Naive thymus-derived CD4-positive, alpha-beta T cell (primary cell): ENCODE measurements at places on chromosomes 1 and 21. TPM values are rescaled to one million over a fixed set of nuclear protein-coding genes. Genes with fewer than 3 reads are reported as not detected.

CYYR1 gene
- not detected for total RNA-seq

APOBEC4 gene
- not detected for total RNA-seq

QSOX1 gene
- total RNA-seq = 25.6 TPM

- no peaks in the 10 kb centered on the region for H3K27me3 ChIP-seq
- H3K36me3 ChIP-seq = no peaks in the 10 kb centered on the region
- H3K4me3 ChIP-seq = no peak overlapping the region
- no peak for DNase-seq
- no peaks in the 10 kb centered on the region for H3K4me1 ChIP-seq
These were observed 138.5 kb downstream of the ZZZ3 start for GRCh38 chr1:77543822-77544448.

DNA sequence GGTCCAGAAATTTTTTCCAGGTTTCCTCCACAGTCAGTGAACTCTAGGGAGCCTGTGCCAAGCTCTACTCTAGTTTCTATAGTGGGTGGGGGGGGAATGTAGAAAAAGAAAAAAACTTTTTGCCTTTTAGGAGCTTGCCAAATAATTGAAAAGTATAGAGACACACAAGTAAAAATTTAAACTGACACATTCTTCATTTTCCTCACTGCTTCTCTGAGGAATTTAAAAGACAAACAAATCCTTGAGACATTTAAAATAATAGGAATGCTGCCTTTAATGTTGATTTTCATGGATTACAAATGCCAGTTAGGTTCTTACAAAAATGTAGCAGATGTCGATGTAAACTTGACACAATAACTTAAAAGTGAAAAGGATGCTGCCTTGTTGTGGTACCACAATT is 241.9 kb downstream of the DNM3 start:
- H3K36me3 ChIP-seq = no peaks in the 10 kb centered on the region
- no peak overlapping the region for H3K27ac ChIP-seq
- DNase-seq = no peak
- H3K4me1 ChIP-seq = no peaks in the 10 kb centered on the region
- H3K4me3 ChIP-seq = no peak overlapping the region
- no peaks in the 10 kb centered on the region for H3K27me3 ChIP-seq

DNA sequence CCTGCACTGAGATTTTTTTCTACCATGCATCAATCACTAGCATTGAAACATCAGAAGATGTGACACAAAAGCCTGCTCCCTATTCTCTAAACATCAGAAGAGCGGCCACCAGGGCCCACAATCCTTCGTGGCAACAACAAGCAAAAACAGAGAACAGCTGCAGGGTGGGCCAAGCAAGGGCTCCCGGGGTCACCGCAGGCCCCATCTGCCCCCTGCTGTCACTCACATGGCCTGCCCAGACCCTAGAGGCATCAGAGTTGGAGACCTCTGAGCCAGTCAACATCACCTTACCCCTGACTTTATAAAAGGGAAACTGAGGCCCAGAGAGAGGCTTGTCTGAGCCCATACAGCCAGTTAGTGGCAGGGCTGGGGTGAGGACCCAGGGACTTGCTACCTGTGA is 1.8 kb downstream of the LAPTM5 start:
- H3K36me3 ChIP-seq = no peaks in the 10 kb centered on the region
- peak overlapping the region; percentile 80 for H3K4me3 ChIP-seq
- H3K27me3 ChIP-seq = no peaks in the 10 kb centered on the region
- H3K27ac ChIP-seq = peak overlapping the region; percentile 98
